Gastrocnemius medialis (tissue), 4 donors: ENCODE measurements at places on chromosomes 11 and 22. TPM values are rescaled to one million over a fixed set of nuclear protein-coding genes. Genes with fewer than 3 reads are reported as not detected.

The RCOR2 gene
- total RNA-seq, result 0.25 TPM

The OR52E8 gene
- total RNA-seq, result not detected

The FGF3 gene
- total RNA-seq, result not detected

The KRTAP5-2 gene
- total RNA-seq, result not detected

The REXO2 gene
- 177 TPM for total RNA-seq

The CASP5 gene
- not detected for total RNA-seq

DNA sequence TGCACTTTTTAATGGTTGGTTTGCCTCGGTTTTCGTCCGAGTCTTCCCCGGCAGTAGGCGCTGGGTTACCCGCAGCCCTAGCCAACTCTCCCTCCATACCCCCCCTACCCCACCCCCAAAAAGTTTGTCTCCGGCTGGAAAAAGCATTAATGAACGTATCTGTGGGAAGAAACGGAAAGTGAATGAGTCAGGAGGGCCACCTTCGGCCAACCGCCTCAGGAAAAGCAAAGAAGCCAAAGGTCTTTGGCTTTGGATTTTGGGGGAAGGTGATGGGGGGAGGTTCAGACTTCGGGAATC lies 508 bp upstream of the FLI1 start:
- no peak for DNase-seq
- H3K4me1 ChIP-seq, result peaks cover 18% of the 10 kb centered on the region
- peak overlapping the region; percentile 83 for H3K4me3 ChIP-seq
- H3K27ac ChIP-seq, result peak overlapping the region; percentile 83
- H3K27me3 ChIP-seq, result peaks cover 74% of the 10 kb centered on the region
- no peaks in the 10 kb centered on the region for H3K36me3 ChIP-seq

- DNase-seq, result no peak
- H3K27ac ChIP-seq, result no peak overlapping the region
- no peaks in the 10 kb centered on the region for H3K36me3 ChIP-seq
- H3K27me3 ChIP-seq, result no peaks in the 10 kb centered on the region
Measured at GRCh38 chr11:74280494-74280893, 30.9 kb downstream of the P4HA3 start.

DNA sequence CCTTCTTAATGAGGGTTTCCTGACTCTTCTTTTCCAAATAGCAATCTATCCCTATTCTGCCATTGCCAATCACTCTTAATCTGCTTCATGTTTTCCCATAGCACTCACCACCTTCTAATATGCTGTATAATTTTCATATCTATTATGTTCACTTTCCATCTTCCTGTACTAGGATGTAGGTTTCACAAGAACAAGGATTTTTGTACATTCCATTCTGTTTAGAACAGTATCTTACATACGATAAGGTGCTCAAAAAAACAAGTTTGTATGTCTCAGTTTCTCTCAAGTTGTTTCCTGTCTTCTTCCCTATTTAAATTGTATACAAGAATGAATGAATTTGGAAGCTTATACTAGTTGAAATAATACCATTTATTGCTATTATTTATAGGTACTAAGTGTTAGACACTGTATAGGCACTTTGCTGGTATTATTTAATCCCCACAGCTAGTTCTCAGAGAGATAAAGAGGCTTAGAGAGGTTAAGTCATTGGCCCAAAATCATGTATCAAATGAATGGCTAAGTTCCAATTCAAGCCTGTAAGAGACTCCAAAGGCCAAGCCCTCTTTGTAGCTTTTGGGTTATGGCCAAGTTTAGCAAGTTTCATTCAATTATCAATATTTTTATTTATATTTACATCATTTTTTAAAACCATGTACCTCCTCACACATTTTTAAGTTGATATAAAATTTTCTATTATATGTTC lies 134.7 kb downstream of the PAX6 start:
- H3K27ac ChIP-seq, result no peak overlapping the region
- no peak for DNase-seq
- no peaks in the 10 kb centered on the region for H3K27me3 ChIP-seq
- H3K36me3 ChIP-seq, result no peaks in the 10 kb centered on the region
- H3K4me3 ChIP-seq, result no peak overlapping the region
- no peaks in the 10 kb centered on the region for H3K4me1 ChIP-seq

- H3K4me1 ChIP-seq, result no peaks in the 10 kb centered on the region
- no peak overlapping the region for H3K4me3 ChIP-seq
- H3K27me3 ChIP-seq, result no peaks in the 10 kb centered on the region
- no peaks in the 10 kb centered on the region for H3K36me3 ChIP-seq
- DNase-seq, result no peak
Measured at GRCh38 chr11:82775218-82775617, 41.6 kb upstream of the FAM181B start.

GRCh38 chr11:19076744-19077589 lies 16.4 kb upstream of the MRGPRX2 start:
- H3K4me3 ChIP-seq, result no peak overlapping the region
- no peak overlapping the region for H3K27ac ChIP-seq
- DNase-seq, result peak; percentile 17
- H3K4me1 ChIP-seq, result peaks cover 4% of the 10 kb centered on the region

GRCh38 chr11:5234381-5234834 lies at the start of gene HBD:
TSS of gene HBD (minus strand) at chr11:5234483. CDS start at chr11:5234433, 50 bp downstream.
- no peak within 1 kb of the TSS for H3K27ac ChIP-seq
- H3K36me3 ChIP-seq, result no peaks in the 10 kb centered on the region
- no peaks in the 10 kb centered on the region for H3K4me1 ChIP-seq
- no peaks in the 10 kb centered on the region for H3K27me3 ChIP-seq
- H3K4me3 ChIP-seq, result no peak within 1 kb of the TSS

DNA sequence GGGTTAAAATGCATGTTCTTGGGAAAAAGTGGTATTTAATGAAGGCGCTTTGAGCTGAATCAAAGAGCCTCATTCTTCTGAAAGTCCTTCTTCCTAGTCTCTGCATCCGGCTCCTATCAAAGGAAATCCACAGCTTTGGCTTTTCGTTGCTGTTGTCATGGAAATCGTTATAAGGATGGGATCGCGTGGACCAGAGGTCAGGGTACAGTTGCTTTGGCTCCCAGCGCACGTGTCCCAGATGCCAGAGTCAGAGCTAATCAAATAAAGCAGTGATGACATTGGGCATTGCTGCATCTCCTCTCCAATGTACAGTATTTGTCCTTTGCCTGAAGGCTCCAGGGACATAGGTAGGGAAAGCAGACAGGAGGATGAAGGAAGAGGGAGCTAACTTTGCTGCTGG lies 181.9 kb downstream of the MYO18B start:
- H3K36me3 ChIP-seq, result no peaks in the 10 kb centered on the region
- no peak for DNase-seq
- H3K4me3 ChIP-seq, result no peak overlapping the region
- no peak overlapping the region for H3K27ac ChIP-seq
- no peaks in the 10 kb centered on the region for H3K27me3 ChIP-seq

- H3K36me3 ChIP-seq, result no peaks in the 10 kb centered on the region
- H3K4me1 ChIP-seq, result no peaks in the 10 kb centered on the region
- no peak for DNase-seq
Measured at GRCh38 chr11:117992136-117992535, 5.9 kb downstream of the IL10RA start.

DNA sequence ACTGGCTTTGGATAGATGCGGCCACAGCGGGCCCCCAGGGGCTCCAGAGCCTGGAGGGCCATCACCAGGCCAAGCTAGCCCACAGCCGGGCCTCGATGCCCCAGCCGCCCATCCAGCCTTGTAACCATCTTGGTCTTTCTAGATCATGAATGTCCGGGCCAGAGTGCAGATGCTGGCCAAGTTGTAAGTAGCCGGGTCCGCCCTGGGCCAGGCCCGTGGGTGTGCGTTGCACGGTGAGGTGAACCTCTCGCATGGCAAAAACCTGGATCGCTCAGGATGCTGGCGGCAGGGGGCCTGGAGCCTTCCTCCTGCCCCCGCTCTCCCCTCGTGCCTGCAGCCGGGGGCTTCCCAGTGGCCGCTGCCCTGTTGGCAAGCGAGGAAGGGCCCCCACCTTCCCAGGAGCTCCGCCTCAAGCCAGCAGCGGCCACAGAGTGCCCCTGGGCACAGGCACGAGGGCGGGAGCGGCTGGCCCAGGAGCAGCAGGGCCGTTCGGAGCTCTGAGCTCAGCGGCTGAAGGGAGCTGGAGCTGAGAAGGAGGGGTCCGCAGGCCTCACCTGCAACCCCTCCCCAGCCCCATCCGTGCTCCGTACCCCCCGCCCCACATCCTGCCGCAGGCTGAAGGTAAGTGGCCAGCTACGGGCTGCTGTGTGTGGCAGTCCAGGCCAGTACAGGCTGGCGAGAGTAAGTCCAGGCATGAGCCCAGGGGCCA lies 10.9 kb upstream of the MRPL23 start:
- DNase-seq, result no peak
- no peaks in the 10 kb centered on the region for H3K4me1 ChIP-seq
- no peak overlapping the region for H3K27ac ChIP-seq
- H3K4me3 ChIP-seq, result no peak overlapping the region
- H3K27me3 ChIP-seq, result no peaks in the 10 kb centered on the region
- no peaks in the 10 kb centered on the region for H3K36me3 ChIP-seq

DNA sequence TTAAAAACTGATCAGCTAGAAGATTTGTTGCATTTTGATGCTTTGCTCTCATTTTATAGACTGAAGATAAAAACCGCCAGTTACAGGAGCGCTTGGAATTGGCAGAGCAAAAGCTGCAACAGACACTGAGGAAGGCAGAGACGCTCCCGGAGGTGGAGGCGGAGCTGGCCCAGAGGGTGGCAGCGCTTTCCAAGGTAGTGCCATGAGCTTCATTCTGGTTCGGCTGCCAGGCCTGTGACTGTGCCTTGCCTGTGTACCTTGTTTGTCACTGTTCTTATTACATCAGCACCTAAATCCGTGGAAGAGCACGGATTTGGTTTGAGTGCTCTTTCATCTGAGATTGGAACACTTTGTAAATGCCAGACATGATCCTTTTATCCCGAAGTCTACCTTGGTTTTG lies 61.4 kb downstream of the PPFIA1 start:
- no peak for DNase-seq
- H3K36me3 ChIP-seq, result peaks cover 83% of the 10 kb centered on the region
- no peaks in the 10 kb centered on the region for H3K27me3 ChIP-seq
- peak overlapping the region; percentile 47 for H3K27ac ChIP-seq
- no peak overlapping the region for H3K4me3 ChIP-seq
- H3K4me1 ChIP-seq, result no peaks in the 10 kb centered on the region

GRCh38 chr11:57251491-57252104 lies 14.5 kb upstream of the APLNR start:
- DNase-seq, result no peak
- no peak overlapping the region for H3K4me3 ChIP-seq
- no peaks in the 10 kb centered on the region for H3K27me3 ChIP-seq
- H3K36me3 ChIP-seq, result no peaks in the 10 kb centered on the region
- H3K27ac ChIP-seq, result peak overlapping the region; percentile 12

DNA sequence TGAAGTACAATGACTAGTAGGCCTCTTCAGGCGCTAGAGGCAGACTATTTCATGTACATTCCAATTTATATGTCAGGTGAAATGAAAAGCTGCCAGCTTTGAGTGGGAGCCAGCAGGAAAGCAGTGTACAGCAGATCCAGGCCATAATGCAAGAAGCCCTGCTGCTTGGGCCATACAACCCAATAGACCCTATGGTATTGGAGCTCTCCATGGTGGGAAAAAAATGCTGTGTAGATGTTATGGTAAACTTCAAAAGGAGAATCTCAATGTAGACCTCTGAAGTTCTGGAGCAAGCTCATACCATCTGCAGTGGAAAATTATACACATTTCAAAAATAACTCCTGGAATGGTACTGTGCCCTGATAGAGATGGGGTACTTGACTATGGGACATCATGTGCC lies 71.5 kb upstream of the CD82 start:
- DNase-seq, result no peak
- no peaks in the 10 kb centered on the region for H3K4me1 ChIP-seq
- H3K27ac ChIP-seq, result no peak overlapping the region
- H3K27me3 ChIP-seq, result no peaks in the 10 kb centered on the region
- H3K36me3 ChIP-seq, result no peaks in the 10 kb centered on the region

DNA sequence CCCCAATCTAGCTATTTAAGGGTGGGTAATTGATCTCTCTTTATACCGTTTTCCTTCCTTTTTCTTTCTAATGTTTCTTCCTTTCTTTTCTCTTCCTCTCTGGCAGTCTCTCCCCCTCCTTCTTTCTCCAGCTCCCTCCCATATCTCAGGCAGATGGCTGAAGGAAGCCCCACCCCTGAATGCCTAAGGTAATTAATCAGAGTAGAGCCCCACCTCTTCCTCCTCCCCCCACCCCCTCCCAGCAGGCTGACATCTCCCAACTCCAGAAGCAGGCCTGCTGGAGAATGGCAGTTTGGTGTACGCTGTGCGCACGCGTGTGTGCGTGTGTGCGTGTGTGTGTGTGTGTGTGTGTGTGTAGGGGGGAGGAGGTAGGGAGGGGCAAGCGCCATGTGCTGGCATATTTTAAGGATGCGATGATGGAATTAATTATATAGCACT lies 122.6 kb downstream of the APOL5 start:
- no peaks in the 10 kb centered on the region for H3K27me3 ChIP-seq
- DNase-seq, result peak; percentile 74
- H3K27ac ChIP-seq, result peak overlapping the region; percentile 89
- H3K36me3 ChIP-seq, result no peaks in the 10 kb centered on the region
- H3K4me3 ChIP-seq, result peak overlapping the region; percentile 58
- H3K4me1 ChIP-seq, result peaks cover 82% of the 10 kb centered on the region

- no peaks in the 10 kb centered on the region for H3K36me3 ChIP-seq
- DNase-seq, result no peak
- H3K27ac ChIP-seq, result no peak overlapping the region
- H3K4me3 ChIP-seq, result no peak overlapping the region
- no peaks in the 10 kb centered on the region for H3K27me3 ChIP-seq
- H3K4me1 ChIP-seq, result no peaks in the 10 kb centered on the region
Measured at GRCh38 chr11:2713661-2714462, 14.1 kb upstream of the KCNQ1OT1 start.

DNA sequence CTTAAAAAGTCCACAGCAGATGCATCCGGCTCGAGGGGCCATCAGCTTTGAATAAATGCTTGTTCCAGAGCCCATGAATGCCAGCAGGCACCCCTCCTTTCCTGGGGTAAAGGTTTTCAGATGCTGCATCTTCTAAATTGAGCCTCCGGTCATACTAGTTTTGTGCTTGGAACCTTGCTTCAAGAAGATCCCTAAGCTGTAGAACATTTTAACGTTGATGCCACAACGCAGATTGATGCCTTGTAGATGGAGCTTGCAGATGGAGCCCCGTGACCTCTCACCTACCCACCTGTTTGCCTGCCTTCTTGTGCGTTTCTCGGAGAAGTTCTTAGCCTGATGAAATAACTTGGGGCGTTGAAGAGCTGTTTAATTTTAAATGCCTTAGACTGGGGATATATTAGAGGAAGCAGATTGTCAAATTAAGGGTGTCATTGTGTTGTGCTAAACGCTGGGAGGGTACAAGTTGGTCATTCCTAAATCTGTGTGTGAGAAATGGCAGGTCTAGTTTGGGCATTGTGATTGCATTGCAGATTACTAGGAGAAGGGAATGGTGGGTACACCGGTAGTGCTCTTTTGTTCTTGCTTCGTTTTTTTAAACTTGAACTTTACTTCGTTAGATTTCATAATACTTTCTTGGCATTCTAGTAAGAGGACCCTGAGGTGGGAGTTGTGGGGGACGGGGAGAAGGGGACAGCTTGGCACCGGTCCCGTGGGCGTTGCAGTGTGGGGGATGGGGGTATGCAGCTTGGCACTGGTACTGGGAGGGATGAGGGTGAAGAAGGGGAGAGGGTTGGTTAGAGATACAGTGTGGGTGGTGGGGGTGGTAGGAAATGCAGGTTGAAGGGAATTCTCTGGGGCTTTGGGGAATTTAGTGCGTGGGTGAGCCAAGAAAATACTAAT lies 1.9 kb downstream of the NEAT1 start:
- H3K27me3 ChIP-seq, result no peaks in the 10 kb centered on the region
- H3K27ac ChIP-seq, result peak overlapping the region; percentile 100
